Mammary epithelial cell (primary cell): ENCODE measurements at places on chromosomes 4 and X. TPM values are rescaled to one million over a fixed set of nuclear protein-coding genes. Genes with fewer than 3 reads are reported as not detected.

DNA sequence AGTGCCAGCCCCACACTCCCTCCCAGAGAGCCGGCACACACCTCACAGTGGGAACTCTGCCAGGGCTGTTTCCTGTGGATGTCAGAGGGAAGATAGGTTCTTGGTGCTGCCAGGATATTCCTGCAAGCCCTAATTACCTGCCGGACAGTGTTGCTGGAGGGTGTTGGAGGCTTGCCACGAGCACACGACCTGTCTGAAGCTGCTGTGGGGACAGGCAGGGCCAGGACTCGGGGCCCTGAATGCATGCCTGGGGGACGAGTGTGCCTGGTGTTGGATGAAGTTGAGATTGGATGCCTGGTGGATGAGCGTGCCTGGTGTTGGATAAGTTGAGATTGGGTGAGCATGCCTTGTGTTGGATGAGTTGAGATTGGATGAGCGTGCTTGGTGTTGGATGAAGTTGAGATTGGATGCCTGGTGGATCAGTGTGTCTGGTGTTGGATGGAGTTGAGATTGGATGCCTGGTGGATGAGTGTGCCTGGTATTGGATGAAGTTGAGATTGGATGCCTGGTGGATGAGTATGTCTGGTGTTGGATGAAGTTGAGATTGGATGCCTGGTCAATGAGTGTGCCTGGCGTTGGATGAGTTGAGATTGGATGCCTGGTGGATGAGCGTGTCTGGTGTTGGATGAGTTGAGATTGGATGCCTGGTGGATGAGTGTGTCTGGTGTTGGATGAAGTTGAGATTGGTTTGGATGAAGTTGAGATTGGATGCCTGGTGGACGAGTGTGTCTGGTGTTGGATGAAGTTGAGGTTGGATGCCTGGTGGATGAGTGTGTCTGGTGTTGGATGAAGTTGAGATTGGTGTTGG, 23.2 kb upstream of the UVSSA start:
- DNase-seq: peak; percentile 98

DNA sequence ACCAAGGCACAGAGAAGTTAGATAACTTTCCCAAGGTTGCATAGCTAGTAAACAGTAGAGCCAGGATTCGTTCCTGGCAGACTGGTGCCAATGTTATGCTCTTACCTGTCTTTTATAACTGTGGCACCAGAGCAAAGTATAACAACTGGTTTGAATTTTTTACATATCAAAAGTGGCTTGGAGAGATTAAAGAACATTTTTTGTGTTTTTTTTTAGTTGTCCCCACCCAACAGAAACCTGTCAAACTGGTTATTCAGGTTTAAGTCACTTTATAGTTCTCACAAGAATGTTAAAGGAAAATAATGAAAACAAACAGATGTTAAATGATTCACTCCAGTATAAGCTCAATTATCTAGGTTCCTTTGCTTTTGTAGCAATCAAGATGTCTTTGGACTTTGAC, 15.6 kb upstream of the FAM47E start:
- peak; percentile 74 for DNase-seq

DNA sequence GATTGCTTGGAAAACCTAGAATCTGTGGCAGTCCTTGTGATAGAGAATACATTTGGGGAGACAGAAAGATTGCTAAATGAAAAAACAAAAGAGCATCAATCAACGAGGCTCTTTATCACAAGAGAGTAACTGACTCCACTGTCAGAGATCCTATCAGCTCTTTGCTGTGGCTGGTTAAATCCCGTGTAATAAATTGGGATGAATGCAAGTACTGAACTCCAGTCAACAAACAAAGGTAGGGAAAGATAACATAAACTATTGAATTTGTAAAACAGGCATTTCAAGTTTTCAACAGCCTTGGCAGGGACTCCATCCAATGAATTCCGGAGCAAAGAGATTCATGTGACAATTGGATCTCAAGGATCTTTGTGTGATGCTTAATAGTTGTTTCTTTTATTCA, 21.3 kb downstream of the MMRN1 start:
- no peak for DNase-seq

The FAM13A gene
- 5.4 and 7.8 TPM in 2 replicates for total RNA-seq

The FATE1 gene
- not detected in 2 replicates for total RNA-seq

The HELT gene
- total RNA-seq: not detected in 2 replicates

The FSTL5 gene
- total RNA-seq: not detected
